ENCODE measurements at places on chromosomes 6 and 20.

DNA sequence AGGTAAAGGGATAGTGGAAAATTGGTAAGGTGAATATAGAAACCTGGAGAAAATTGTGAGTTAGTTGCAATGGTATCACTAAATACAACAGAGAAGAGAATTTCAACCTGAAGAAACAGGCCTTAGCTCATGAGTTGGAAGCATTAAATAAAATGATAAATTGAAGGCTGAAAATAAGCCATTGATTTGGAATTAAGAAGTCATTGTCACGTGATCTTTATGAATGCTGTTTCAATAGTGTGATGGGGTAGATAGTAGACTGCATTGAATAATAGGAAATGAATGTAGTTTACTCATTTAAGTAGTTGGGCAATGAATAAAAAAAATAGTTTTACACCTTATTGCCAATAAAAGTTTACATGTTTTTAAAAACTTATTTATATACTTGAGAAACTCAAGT, 88.5 kb upstream of the ADGRB3 start:
- no peak for DNase-seq

DNA sequence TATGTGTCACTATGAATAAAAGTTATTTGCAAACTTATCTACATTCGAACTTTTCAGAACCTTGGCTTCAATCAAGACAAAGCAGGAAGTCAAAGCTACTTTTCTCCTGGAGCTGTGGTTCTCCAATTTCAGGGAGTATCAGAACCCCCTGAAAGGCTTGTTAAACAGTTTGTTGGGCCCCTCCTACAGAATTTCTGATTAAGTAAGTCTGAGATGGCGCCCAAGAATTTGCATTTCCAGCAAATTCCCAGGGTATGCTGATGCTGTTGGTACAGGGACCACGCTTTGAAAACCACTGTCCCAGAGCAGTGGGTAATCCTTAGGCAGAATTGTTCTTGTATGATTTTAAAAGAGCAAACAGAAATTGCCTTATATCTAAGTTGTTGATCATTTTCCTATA, 189.9 kb upstream of the KCNG1 start:
- no peak for DNase-seq

DNA sequence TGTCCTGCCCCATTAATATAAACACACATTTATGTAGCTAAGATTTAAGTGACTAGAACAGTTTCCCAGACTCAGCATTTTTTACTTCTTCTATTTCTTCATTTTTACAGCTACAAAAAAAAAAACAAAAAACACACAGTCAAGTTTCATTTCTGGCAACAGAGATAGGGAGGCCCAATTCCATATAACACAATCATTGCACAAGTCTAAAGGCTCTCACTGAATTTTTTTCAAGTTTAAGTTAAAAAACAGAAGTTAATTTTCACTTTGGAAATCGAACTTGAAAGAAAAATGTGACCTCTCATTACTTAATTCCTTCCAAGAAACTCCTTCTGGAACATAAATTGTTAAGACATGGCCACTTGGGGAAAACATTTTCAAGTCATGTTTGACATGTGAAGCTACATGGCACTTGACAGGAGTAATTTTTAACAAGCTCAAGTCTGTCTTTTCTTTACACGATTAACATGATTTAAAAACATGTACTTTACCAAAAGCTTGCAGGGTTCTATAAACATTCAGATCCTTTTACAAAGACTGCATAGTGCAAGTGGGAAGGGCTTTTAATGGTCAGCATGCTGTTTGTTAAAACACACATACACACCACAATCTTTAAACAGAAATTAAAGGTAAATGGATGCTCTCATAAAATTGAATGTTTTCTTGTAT, 100.1 kb upstream of the CCDC28A start:
- DNase-seq, result peak; percentile 50

GRCh38 chr6:164967102-164967501, 342.3 kb downstream of the C6orf118 start:
- DNase-seq, result no peak

GRCh38 chr20:59912609-59913008, 20.8 kb downstream of the SYCP2 start:
- peak; percentile 42 for DNase-seq

- no peak for DNase-seq
Measured at GRCh38 chr20:15886250-15886649, 687.0 kb downstream of the KIF16B start.

DNA sequence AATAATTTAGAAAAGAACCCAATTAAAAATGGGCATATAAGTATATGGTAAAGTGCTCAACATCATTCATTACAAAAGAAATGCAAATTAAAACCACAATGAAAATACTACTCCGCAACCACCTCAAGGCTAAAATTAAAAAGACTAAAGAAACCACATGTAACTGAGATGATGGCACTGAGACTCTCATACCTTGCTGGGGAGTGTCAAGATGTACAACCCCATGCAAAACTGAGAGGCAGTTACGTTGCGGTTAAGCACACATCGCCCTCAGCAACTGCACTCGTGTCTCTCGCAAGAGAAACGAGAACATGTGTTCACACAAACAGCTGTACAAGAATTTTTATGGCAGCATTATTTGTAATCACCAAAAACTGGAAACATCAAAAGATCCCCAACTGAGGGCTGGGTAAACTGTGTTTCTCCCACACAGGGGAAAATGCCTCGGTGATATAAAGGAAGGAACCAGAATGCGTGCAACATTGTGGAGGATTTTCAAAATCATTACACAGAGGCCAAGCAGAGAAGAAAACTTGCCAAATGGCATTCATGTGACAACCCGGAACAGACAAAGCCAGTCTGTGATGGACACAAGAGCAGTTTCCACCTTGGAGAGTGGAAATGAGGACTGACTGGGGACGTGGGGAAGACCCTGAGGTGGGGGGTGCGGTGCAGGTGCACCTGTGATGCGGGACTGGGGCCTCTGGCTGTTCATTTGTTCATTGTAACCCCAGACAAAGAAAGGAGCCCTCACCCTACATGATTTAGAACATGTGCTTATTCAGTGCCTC, 144.9 kb downstream of the WDR27 start:
- no peak for DNase-seq

- no peak for DNase-seq
Measured at GRCh38 chr6:12230523-12230922, 59.6 kb upstream of the EDN1 start.

- peak; percentile 87 for DNase-seq
Measured at GRCh38 chr20:6588296-6588695, 179.2 kb upstream of the BMP2 start.

GRCh38 chr6:98824162-98824901, 10.0 kb upstream of the POU3F2 start:
- no peak for DNase-seq

- peak; percentile 60 for DNase-seq
Measured at GRCh38 chr6:43970913-43971775, 156.1 kb downstream of the MRPL14 start.

DNA sequence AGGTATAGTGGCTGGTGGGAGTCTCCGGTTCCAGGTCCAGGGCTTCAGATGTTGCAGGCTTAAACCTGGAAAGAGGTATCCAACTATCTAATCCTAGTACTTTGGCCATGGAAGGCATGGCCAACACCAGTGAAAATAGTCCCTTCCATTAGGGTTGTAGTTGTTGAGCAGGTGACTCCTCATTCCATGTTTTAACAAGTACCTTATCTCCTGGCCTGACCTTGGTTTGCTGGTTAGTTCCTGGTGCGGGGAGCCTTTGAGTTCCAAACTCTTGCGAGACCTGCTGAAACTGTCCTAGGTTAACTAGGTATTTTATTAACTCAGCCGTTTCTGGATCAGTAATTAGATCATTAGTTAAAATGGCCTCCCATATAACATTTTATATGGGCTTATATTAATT, 165.1 kb upstream of the PROKR2 start:
- no peak for DNase-seq

- DNase-seq, result no peak
Measured at GRCh38 chr6:105677671-105678475, 275.0 kb upstream of the PREP start.

DNA sequence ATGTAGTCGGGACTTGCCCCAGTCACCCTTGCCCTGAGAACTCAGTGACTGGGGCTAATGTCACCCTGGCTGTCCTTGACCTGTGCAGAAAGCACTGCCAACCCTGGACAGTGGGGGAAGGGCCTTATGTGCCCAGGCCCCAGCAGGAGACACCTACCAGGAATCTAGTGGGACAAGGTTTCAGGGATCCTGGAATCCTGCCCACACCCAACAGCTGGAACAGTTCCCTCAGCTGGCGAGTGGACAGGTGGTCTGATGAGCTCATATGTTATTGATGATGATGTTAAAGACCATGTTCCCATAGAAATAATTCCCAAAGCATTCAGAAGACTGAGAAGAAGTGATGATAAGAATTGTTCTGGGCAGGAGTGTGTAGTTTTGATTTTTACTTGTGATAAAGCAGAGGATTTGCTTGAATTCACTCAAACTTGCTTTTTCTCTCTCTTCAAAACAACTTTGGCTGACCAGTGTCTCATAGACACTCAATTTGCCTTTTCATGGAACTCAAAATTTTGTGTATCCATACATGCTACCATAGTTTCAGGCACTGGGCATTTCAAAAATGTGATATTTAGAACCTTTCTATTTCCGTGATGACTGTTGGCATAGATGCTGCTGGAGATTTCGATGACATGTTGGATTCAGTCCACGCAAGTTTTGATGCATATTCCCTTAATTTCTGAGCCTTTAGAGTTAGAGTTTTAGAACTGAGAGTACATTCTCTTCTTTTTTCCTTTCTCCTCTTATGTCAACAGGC, 79.3 kb downstream of the SLC22A3 start:
- no peak for DNase-seq

GRCh38 chr6:49531774-49532569, 18.5 kb upstream of the C6orf141 start:
- peak; percentile 95 for DNase-seq

DNA sequence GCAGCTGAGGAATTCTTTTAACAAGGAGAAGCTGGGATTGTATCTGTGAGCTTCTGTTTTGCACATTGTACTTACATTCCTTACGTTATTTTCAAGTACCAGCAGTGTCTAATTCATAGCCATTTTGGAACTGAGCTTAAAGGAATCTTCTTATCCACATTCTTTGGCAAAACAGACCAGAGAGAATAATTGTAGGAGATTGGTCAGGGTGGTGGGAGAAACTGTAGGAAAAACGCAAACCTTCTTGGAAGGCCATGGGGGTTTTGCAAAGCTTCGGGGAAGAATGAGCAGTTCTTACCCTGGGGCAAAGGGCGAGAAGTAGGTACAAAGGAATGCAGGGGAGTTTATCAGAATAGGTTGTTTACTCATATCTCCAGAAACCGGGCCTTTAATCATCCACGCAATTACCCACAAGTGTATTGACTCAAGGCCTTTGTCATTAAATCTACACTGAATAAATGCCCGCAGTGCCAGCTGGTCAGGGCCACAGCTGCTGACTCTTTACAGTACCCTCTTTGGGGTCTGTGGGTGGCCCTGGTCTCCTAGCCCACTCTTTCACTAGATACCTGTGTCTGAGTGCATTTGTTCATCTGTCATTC, 39.6 kb upstream of the SPTLC3 start:
- DNase-seq, result no peak

DNA sequence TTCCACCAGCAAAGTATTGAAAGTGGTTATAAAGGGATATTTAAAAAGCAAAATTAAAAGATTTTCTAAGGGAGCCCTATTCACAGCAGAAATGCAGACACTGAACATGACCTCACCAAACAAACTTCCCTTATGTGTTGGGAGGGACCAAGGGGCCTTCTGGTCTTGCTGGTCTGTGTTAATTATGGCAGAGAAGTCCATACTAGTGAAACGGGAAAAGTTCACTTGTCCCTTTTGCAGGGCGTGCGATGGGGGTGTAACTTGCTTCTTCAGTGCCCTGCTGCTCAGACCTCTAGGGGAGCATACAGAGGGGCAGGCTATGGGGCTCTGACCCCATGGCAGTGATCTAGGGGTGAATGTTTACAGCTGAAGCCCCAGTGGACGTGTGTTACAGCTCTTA, 53.0 kb upstream of the ZNF337 start:
- no peak for DNase-seq

GRCh38 chr6:52375780-52376556, 14.0 kb downstream of the PAQR8 start:
- no peak for DNase-seq

GRCh38 chr6:97563529-97563928, 280.5 kb upstream of the MMS22L start:
- no peak for DNase-seq

DNA sequence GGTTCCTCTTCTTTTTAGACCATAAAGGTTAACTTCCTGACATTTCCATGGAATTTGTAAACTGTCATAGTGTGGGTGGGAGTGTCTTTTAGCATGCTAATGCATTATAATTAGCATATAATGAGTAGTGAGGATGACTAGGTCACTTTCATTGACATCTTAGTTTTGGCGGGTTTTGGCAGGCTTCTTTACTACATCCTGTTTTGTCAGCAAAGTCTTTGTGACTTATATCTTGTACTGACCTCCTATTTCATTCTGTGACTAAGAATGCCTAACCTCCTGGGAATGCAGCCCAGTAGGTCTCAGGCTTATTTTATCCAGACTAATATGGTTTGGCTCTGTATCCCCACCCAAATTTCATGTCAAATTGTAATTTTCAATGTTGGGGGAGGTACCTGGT, 149.6 kb upstream of the SYNCRIP start:
- DNase-seq, result no peak

GRCh38 chr6:160051390-160051789, 70.2 kb upstream of the SLC22A1 start:
- peak; percentile 86 for DNase-seq

- no peak for DNase-seq
Measured at GRCh38 chr6:13965582-13966127, 40.9 kb downstream of the RNF182 start.

DNA sequence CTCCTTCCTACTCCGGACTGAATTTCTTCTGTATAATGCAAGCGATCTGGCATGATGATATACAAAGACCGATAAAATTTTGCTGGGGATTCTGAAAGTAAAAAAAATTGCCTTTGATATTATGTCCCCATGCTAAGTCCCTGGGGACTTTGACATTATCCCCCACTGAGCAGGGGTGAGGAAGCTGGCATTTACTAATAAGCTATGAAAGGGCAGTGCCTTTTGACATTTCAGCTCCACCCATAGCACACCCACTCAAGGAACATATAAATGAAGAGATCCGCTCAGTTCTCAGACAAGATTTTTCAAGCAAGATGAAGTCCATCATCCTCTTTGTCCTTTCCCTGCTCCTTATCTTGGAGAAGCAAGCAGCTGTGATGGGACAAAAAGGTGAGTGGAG, at the start of gene SEMG2:
SEMG2 (plus strand) TSS at position 298 of the 400 bp plus-strand sequence; CDS start at position 315, 17 bp downstream.
- DNase-seq, result no peak

GRCh38 chr6:127717384-127717783, 140.4 kb downstream of the C6orf58 start:
- DNase-seq, result no peak

DNA sequence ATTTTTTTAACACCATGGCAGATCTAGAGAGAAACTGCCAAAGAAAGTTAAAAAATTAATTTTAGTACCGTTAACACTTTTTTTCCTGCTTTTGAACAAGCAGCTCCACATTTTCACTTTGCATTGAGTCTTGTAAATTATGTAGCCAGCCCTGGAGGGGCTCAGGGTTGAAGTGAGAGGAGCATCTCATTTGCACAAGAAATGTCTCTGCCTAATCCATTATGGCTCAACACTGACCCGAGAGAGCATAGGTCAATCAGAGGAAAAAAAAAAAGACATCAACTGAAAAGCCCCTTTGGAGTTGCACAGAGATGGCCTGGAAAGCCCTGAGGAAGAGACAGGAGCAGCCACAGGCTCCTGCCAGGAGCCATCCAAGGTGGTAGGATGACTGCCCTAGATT, 4.3 kb upstream of the SLPI start:
- no peak for DNase-seq

Measured in hematopoietic multipotent progenitor cell treated with erythropoietin and hydrocortisone succinate and interleukin-3 and kit ligand, for 6 days (in vitro differentiated cells).